ENCODE measurements at places on chromosomes 2 and 18. TPM values are rescaled to one million over a fixed set of nuclear protein-coding genes. Genes with fewer than 3 reads are reported as not detected.

TEX44 gene
- not detected for total RNA-seq

DNA sequence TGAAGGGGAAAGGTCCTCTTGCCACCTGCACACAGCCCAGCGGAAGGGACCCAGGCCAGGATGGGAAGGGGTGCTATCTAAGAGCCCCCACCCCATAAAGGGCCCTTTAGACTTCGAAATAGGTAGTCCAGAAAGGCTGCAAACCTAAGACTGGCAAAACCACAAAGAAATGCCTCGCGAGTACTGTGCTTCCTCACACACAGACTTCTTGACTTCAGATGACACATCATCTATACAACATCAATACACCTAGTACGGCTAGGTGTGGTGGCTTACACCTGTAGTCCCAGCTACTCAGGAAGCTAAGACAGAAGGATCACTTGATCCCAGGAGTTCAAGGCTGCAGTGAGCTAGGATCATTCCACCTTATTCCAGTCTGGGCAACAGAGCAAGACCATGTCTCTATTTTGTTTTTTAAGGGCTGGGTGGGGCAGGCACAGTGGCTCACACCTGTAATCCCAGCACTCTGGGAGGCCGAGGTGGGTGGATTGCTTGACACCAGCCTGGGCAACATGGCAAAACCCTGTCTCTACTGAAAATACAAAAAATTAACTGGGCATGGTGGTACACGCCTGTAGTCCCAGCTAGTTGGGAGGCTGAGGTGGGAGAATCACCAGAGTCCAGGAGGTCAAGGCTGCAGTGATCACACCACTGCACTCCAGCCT, 125.8 kb downstream of the CABLES1 start:
- peak; percentile 52 for DNase-seq

DNA sequence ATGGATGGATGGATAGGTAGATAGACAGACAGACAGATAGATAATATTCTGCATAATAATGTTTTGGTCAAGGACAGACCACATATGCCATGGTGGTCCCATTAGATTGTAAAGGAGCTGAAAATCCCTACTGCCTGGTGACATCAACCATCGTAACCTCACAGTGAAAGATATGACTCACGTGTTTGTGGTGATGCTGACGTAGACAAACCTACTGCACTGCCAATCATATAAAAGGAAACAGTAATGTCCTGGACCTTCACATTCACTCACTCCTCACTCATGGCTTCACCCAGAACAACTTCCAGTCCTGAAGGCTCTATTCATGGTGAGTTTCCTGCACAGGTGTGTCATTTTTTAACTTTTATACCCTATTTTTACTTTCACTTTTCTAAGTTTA, 202.9 kb upstream of the TPO start:
- DNase-seq = no peak

DNA sequence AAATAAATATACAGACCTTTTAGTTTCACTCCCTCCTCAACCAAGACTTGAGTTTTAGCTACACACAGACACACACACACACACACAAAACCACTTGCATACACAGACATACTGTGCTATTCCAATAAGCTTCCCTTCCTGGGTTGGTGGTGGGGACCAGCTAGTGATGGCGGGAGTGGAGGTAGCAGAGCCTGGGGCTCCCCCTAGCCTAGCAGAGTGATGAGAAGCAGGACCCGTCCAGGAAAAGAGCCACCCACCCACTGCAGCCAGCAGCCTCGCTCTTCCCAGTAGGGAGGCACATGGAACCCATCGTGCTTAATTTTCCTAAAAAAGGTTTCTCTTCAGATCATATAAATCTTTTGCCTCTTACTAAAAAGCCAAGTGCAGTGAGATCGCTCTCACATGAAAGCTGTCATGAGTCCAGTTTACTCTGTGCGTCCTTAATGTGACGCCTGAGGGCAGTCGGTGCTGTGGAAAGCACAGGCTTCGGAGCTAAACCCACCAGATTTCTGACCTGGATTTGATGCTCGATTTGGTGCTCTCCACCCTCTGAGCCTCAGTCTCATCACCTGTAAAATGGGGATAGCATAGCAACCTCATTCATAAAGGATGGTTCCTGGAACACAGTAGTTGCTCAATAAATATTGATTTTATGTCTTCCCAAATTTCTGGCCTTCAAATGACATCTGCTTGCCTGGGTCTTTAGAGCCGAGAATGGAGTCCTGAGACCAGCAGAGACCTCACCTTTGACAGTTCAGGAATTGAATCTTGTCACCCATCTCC, 60.1 kb upstream of the YWHAQ start:
- DNase-seq = no peak

GRCh38 chr2:79512442-79513401, at the start of gene CTNNA2:
TSS of gene CTNNA2 (plus strand) at chr2:79513051.
- DNase-seq = peak; percentile 15

Data from PC-3 (cell line).